Kasumi-1 (cell line): ENCODE measurements at places on chromosomes 1 and 21.

DNA sequence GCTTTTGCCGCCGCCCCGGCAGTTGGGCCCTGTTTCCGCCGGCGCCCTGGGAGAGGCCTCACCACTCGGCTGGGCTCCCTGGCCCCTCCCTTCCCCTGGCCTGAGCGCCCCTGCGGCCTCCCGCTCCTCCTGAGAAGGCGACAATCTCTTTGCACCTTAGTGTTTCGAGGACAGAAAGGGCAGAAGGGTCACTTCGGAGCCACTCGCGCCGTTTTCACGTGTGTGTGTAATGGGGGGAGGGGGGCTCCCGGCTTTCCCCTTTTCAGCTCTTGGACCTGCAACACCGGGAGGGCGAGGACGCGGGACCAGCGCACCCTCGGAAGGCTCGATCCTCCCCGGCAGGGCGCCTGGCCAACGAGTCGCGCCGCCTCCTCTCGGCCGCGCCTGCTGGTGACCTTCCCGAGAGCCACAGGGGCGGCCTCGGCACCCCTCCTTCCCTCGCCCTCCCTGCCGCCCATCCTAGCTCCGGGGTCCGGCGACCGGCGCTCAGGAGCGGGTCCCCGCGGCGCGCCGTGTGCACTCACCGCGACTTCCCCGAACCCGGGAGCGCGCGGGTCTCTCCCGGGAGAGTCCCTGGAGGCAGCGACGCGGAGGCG, 432 bp upstream of the SIM2 start:
- peak; percentile 42 for DNase-seq

GRCh38 chr21:16308269-16308668, 578.5 kb downstream of the USP25 start:
- DNase-seq: no peak

DNA sequence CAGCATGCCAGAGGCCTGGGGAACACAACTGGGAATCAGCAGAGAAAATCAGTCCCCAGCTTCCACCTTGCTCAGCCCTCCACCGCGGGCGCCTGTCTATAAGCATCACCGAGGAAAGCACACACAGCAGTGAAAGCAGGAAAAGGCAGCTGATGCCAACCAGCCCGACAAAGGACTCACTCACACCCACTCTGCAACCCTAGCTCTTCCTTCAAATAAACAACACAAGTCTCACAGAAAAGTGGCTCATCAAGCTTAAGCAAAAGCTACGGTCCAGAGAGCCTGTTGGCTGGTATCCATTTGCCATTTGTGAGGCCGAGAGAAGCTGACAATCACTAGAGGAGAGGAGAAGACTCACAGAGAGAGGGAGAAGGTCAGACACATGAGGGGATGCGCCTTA, 27.1 kb downstream of the MRAP start:
- DNase-seq: no peak

- DNase-seq: no peak
Measured at GRCh38 chr1:76291191-76291590, 216.6 kb downstream of the ST6GALNAC3 start.

DNA sequence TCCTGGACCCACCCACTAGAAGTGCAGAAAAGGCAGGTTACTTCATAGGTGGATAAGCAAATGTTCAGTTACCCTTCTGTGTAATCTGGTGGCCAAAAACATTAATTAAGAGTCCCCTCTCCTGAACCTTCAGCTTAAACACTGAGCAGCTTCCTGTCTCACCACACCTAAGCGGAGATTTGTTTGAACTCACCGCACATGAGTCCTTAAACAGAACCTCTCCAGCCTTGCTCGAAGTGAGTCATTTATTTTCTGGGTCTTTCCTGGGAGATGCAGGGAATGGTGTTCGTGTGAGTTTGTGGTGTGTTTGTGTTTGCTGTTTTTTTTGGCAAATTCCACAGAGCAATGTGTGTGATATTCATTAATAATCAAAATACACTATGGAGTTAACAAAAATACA, 7.6 kb upstream of the FNBP1L start:
- no peak for DNase-seq

GRCh38 chr1:96206451-96206850, 515.1 kb upstream of the PTBP2 start:
- DNase-seq: no peak

DNA sequence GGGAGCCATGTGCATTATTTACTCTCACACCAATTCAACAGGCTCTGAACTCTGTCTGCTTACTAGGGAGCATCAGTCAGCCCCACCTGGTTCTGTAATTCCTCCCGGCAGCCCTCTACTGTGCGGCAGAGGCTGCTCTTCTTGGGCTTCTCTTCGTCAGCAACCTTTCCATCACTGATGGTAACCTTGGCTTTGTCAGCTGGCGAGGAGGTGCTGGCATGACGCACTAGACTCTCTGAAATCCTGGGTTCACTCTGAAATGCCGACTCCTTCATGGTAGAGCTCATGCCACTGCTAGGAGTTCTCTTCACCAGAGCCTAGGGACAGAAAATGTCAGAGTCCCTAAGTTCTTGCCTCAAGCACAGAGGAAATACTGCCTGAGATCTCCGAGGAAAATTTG, 49.2 kb downstream of the UBR4 start:
- no peak for DNase-seq
